Activated T-cell treated with anti-CD3 and anti-CD28 coated beads, Interleukin-2, amount 50 U/mL, for 1 hour (primary cell): ENCODE measurements at places on chromosomes 11 and 22.

GRCh38 chr22:23163665-23164064 is 16.6 kb upstream of the BCR start:
- DNase-seq, result no peak

GRCh38 chr22:37464181-37464580 is 22.0 kb downstream of the MFNG start:
- DNase-seq, result no peak

DNA sequence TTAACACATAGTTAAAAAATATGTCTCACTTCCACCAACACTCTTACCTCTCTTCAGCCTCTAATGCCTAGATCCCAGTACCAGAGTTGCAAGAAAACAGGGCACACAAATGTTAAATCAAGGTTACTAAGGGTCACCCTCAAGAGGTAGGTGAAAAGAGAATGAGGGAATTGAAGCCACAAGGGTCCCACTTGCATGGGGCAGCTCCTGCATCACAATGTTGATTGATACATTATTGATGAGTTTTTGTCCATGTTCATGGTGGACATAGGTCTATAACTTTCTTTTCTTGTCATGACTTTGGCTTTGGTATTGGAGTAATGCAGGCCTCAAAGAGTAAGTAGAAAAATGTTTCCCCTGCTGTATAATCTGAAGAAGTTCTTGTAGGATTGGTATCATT is 46.0 kb upstream of the IGLL5 start:
- no peak for DNase-seq

- DNase-seq, result no peak
Measured at GRCh38 chr11:112795142-112795815, 165.9 kb upstream of the NCAM1 start.
